ENCODE measurements at places on chromosomes 16 and 17.

- DNase-seq = no peak
These were observed 230.5 kb downstream of the SEC14L1 start for GRCh38 chr17:77371117-77371887.

GRCh38 chr17:79811011-79811867 is 14.4 kb upstream of the CBX8 start:
- no peak for DNase-seq

GRCh38 chr16:24745391-24745790 is 15.9 kb downstream of the TNRC6A start:
- DNase-seq = no peak

DNA sequence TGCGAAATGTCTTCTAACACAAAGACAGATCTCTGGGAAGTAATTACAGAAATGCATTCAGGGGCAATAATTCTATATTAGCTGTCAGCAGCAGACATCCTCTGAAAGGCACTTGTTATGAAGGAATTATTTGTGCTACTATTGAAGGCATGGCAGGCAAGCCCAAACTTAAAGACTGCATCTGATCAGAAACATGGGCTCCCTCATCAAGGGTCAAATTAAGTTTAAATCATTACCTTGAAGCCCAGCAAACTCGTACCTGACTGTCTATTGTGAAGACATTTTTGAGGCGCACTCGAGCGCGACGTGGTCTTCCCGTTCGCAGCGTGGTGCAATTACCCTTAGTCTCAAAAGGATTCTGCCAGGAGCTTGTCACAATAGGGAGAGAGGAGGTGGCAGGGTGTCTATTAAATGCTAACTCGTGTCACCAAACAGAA is 110.6 kb downstream of the ZNF423 start:
- no peak for DNase-seq

GRCh38 chr16:49023050-49023449 is 258.6 kb downstream of the CBLN1 start:
- DNase-seq = no peak

DNA sequence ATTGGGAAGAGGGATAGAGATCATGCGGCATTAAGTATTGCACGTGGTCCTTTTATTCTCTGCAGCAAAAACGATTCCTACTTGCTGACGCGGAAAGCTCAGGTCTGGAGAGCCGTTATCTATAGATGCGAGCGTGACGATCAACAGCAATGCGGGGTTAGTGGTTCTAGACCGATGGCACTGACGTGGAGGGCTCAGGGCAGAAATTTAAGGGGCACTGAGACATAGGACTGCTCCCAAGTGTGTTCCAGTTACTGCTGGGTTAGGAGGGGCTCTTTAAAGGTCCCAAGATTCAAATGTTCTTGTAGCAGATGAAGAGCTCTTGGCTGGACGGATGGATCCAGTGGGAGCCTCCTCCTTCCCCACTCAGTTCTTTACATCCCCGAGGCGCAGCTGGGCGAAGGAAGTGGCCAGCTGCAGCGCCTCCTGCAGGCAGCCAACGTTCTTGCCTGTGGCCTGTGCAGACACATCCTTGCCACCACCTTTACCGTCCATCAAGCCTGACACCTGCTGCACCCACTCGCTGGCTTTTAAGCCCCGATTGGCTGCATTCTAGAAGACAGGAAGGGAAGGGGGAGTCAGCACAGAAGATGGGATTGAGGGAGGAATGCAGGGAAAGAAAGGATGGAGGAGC is 732 bp upstream of the EXOSC6 start:
- no peak for DNase-seq
